ENCODE measurements at places on chromosomes 11 and 22.
A peak's percentile ranks its signal among the peaks of the same experiment; 100 is the strongest.

DNA sequence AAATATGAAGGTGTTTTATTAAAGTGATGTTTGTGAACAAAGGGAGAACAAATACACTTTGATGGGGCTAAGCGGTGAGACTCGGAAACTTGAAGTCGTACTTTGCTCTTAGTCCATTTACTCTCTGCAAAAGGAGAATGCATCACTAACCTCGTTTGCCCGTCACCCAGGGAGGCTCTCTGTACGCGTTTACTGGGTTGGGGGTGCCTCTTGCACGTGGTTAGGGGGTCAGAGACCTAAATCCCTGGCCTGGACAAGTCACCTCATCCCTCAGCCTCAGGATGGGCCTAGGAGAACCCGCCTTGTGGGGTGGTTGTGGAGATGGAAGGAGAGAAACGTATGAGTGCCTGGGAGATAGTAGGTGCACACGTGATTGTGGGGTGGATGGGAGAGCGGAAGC lies 803 bp upstream of the IFT27 start:
- no peak for DNase-seq

GRCh38 chr22:44212936-44213335 lies 32.2 kb downstream of the PARVG start:
- no peak for DNase-seq

DNA sequence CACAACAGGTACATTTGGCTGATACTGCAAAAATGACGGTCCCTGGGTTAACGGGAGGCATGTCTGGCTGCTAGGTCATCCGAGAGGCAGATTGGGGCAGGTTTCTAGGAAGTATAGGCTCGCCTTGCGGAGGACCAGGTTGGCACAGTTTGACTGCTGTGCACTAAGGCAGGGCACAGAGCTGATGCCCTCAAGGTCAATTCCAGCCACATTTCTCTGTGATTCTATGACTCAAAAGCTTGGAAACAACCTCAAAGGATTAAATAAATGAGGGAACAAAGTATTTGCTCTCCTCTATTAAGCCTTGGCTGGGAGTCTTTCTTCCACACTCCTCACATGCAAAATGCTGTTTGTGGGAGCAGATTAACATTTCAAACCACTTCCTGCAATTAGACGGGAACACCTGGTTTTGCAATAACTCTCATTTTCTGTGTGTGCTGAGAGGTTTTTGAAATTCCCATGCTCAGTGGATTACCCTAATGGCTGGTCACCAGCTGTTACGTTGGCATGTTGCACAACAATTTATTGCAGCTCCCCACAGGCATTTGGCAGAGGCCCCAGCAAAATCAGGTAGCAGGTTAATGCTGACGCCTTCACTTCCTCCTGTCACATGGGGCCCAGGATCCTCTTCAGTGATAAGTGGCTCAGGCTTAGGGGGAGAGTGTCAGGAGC lies 61.0 kb upstream of the PLET1 start:
- DNase-seq, result no peak

DNA sequence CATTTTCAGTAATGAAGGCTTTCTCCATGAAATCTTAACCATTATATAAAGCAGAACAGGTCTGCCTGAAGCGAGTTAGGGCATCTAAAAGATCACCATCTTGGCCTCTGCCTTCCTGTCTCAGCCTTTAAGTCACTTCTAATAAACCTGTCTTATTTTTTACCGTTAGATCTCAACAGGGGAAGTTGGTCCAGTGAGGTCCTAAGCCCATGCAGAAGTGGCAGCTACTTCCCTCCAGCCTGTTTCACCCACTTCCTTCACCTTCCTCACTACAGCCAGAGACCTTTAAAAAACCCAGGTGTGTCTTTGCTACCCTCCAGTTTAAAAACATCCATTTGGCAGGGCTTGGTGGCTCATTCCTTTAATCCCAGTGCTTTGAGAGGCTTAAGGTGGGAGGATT lies 14.1 kb upstream of the LIPT2 start:
- DNase-seq, result no peak

DNA sequence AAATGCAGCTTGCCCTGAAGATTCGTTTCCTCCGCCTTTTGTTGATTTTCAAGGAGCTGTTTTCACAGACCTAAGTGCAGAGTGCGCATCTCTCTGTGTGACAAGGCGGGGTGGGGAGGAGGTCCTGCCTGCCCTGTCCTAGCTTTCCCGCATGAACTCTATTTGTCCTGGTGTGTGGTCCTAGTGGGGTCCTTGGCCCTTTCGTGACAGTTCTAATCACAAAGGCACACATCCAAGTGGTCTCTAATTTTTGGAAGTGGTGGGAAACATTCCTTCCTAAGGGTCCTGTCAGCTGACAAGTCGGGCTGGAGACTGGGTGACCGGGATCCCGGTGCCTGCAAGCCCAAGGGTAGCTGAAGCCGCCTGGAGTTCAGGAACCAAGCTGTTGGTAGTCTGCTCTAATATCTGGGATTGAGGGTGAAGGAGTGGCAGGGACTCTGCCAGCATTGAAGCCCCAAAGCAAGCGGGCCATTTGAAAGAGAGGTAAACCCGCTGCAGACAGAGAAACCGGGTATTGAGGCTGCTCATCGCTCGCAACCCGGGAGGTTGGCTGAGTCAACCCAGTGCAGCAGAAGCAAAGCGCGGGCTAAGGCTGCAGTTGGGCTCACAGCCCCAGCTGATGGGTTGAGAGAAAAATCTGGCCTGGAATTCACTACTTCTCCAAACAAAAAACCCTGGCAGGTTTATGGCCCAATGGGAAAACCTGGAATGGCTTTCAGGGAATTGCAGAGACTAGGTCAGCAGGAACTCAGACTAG lies 28.1 kb upstream of the FBXO3 start:
- peak; percentile 3 for DNase-seq

DNA sequence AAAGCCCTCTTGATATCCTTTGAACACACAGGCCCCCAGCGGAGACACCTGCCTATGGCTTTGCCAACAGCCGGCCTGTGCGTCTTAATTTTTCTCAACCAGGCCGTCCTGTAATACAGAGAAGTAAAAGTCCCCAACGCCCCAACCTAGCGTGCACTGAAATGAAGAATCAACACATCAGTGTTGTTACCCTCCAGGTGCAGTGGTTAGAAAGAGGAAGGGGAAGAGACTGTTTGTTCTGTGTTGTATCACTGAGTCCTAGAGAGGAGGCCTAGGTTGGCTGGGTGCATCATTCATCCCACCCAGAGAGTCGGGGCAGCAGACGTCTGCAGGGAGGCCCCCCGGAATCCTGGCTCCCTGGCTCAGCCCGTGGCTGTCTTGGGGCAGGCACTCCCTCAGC lies 25.7 kb downstream of the SGSM1 start:
- no peak for DNase-seq

DNA sequence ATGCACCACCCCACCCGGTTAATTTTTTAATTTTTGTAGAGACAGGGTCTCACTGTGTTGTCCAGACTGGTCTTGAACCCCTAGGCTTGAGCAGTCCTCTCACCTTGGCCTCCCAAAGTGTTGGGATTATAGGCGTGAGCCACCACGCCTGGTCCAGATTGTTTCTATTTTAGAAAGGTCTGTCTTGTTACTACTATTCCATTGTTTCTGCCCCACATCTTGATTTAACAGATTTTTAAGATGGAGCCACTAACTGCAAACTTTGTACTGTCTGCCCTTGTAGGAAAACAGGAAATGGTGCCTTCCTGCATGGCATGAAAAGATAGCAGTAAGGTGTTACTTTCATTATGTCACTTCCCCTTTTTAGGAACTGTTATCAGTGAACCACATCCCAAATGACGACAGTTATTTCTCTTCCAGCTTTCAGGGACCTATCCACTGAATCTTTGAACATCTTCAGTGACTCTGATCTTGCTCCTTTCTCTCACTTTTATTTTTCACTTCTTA lies 23.2 kb downstream of the TAF1D start:
- DNase-seq, result no peak

DNA sequence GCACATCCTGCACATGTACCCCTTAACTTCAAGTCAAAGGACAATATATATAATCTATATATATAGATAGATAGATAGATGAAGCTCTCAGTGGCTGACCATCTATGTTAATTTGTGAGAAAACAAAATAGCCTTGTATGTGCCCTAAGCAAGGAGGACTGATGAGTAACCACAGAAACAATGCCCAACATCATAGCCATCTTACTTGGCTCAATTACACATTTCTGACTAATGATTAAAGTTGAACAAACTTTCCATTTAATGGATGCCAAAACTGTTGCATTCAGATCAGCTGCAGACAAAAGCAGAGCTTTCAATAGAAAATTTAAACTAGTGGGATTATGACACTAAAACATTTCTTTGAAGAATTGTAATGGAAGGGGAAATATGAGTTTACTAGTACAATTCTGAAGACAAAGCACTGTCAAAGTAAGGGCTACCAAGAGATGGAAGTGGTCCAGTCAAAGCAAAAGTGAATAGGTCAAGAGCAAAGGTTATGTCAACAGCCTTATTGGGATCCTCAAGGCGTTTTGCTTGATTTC lies 1188.2 kb upstream of the RAG2 start:
- no peak for DNase-seq

- DNase-seq, result no peak
Observed at GRCh38 chr22:17707526-17707925, 66.7 kb downstream of the BID start.

DNA sequence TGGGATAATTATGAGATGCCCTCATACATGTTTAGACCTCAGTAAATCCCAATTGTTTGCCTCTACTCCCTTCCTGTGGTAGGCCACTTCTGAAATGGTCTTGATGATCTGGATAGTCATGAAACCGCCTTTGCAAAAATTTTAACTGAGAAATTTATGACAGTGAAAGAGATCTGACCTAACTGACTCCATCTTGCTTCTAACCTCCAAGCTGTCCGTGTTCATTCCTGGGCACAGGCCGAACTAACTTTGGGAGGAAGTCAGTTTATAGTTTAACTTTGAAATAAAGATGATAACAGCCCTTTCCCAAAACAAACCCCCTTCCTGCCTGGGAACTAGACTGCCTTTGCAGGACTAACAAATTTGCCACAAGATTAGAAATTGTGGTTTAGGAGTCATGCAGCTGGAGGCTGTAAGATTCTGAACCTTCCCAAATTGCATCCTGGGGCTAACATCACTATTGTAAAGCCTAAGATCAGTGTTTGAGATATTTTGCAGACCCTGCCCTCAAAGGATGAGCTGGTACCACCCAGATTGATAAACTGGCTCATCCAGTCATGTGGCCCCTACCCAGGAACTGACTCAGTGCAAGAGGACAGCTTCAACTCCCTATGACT lies 19.9 kb upstream of the CTR9 start:
- no peak for DNase-seq

- DNase-seq, result no peak
Observed at GRCh38 chr22:48366591-48366990, 1461.1 kb downstream of the BRD1 start.

GRCh38 chr11:22273781-22274180 lies 64.4 kb upstream of the SLC17A6 start:
- DNase-seq, result no peak

- no peak for DNase-seq
Observed at GRCh38 chr11:126862664-126863243, 137.8 kb downstream of the KIRREL3 start.

Measured in activated T-cell treated with anti-CD3 and anti-CD28 coated beads for 1 hour (primary cell).